ENCODE measurements at places on chromosomes 2 and 18.
A peak's percentile ranks its signal among the peaks of the same experiment; 100 is the strongest.

DNA sequence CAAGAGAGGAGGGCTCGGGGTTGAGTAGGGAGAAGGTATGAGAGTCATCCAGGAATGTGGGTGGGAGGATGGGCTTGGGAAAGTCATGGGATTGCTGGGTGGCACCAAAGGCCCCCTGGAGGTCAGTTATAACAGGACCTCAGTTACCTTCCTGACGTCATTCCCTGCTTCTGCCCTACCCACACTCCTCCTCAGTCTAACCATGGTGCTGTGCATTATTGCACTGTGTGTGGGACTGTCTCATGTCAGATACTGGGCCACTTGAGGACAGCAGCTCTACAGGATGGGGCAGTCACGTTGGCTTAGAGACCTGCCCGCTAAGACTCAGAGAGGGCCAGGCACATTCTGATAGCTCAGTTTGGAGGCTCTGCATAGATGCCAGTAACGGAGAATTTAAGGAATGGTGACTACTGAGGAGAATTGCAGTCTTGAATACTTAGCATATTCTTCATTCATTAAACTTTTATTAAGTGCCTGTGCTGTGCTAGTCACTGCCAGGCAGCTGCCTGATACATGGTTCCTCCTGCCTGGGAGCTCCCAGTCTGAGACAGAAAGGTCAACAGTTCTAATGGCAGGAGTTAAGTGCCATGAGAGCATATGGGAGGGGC is 90.5 kb downstream of the LAMA3 start:
- DNase-seq: no peak

DNA sequence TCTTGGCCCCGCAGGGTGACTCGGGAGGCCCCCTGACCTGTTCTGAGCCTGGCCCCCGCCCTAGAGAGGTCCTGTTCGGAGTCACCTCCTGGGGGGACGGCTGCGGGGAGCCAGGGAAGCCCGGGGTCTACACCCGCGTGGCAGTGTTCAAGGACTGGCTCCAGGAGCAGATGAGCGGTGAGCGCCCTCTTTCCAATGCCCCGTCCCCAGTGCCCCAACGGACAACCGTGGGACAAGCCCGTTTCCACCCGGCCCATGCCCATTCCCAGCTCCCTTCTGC is 2.6 kb upstream of the CHRND start:
- DNase-seq: no peak

DNA sequence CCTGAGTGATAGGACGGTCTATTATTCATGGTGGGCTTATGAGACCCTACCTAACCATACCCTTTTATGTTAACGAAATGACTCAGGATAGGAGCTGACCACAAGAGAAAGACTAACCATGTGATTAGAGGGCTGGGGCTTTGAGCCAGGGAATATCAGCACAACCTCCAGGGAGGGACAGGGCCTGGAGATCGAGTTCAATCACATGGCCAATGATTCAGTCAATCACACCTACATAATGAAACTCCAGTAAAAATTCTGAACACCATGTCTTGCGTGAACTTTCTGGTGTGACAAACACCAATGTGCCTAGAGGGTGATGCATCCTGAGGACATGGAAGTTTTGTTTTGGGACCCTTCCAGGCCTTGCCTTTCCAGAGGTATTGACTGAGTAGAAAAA is 2.2 kb upstream of the TEX51 start:
- DNase-seq: no peak

DNA sequence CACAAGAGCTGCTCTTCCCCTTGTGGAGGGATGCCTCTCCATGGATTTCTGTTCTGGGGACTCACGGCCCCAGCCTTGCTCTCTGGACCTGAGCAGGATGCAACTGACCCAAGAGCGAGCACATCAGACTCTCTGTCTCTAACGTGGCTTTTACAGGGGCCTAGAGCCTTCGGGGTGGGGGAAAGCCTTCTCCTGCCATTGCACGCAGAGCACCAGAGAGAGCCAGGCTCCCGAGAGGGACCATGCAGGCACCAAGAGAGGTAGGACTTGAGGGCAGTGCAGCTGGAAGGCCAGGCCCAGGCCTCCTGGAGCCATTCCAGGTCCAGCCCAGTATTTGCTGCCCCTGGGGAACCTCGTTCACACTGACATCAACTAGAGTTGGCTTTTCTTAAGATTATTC is 475.6 kb upstream of the MYT1L start:
- no peak for DNase-seq

- DNase-seq: peak; percentile 71
Measured at GRCh38 chr2:55048508-55049042, 1.7 kb downstream of the RTN4 start.

DNA sequence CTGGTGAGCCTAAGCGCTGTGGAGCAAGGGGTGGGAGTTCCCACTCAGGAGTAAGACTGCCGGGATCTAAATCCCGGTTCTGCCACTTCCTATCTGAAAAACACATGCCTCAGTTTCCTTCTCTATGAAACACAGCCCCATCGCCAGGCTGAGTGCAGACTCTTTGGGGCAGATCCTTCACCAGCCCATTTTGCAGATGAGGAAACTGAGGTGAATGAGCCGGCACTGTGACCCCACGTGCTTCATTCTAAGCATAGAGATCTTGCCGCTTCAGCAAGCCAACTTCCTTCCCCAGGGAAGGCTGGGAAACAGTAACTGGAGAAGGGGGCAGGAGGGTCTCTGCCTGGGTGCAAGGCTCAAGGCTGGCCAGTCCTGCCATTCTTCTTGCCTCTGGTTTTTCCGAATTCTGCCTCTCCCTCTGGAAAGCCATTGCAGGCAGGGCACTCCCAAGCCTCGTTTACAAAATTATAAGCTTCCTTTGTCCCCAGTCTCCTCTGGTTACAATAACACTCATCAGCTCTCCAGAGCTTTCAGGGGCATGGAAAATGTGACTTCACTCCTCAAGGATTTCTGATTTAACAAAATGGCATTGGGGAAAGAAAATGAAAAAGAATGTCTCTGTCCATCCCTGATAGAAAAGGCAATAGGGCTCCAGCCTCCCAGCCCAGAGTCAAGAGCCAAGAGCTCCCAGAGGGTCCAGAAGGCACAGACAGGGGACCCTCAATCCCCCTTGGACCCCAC is 249.2 kb downstream of the TNS1 start:
- DNase-seq: no peak

DNA sequence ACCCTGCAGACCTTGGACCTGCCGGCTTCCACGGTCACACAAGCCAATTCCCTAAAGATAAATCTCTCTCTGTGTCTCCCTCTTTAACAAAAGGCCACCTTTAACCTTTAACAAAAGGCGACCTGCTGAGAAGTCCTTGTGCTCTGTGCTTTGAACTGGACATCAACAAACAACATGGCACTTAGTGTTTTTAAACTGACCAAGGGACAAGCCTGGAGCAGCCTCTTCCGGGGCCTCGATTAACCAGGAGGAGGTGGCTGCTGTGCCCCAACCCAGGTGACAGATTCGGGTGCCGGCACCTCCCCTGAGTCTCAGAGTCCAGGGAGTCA is 135.3 kb downstream of the RTP5 start:
- no peak for DNase-seq

DNA sequence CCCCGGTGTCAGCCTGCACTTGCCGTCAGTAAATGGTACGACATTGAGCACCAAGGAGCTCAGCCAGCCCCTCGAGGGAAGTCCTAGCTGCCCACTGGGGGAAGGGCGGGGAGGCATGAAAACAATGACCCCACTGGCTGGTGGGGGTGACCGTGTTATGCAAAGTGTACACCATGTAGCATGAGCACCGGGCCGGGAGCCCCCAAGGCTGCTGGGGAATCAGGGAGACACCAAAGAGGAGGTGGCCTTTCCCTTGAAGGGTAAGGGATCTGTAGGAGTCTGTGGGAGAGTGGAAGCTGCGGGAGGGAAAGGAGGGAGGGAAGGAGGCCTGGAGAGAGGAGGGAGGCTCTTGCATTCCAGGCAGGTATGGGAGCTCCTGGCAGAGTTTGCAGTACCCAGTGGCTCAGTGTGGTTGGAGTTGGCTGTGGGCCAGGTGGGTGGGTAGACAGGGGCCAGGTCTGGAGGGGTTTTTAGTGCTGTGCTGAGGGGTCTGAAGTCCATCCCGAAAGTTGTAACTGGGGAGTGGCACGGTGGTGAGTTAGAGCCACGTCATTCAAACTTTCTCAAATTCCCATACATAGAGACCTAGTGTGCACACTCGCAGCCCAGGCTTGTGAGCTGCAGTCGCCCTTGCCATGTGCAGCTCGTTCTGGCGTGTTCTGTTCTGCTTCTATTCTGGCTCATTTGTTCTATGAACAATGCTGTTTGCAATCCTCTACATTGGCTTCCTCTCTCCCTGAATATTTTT is 22.4 kb downstream of the RRM2 start:
- no peak for DNase-seq

GRCh38 chr2:234816491-234816890 is 135.3 kb upstream of the SH3BP4 start:
- DNase-seq: no peak

DNA sequence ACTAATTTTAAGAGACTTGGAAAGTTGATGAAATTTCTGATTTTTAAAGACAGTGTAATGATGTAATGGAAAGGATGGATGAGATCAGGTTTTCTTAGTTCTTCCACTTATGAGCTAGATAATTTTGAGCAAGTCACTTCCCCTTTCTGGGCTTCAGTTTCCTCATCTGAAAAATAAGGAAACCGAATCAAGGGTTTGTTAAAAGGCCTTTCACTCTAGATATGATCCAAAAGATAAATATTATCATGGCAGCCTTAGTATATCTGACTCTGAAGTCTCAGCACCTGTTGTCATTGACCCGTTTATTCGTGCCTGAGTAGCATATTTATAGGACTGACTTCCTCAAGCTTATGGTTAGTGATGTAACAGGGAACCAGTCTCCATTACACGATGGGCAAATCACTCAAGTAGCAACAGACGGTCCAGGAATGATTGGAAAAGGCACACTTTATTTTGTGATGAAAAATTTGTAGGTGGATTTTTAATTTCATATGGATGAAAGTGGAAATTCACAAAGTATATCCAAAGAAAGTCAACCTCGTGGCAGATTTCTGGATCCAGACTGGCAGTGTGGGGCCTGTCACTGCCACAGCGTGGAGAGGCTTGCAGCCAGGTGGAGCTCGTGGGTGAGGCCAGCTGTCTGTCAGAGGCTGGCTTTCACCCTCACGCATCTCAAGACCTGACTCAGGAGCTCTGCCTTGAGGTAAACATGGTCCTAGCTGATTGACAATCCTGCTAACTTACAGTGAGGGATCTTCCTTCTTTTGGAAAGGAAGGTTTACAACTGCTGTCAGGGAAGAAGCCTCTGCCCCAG is 137.9 kb upstream of the CXCR4 start:
- DNase-seq: no peak

- DNase-seq: no peak
Measured at GRCh38 chr2:16386431-16386830, 279.2 kb downstream of the CYRIA start.

DNA sequence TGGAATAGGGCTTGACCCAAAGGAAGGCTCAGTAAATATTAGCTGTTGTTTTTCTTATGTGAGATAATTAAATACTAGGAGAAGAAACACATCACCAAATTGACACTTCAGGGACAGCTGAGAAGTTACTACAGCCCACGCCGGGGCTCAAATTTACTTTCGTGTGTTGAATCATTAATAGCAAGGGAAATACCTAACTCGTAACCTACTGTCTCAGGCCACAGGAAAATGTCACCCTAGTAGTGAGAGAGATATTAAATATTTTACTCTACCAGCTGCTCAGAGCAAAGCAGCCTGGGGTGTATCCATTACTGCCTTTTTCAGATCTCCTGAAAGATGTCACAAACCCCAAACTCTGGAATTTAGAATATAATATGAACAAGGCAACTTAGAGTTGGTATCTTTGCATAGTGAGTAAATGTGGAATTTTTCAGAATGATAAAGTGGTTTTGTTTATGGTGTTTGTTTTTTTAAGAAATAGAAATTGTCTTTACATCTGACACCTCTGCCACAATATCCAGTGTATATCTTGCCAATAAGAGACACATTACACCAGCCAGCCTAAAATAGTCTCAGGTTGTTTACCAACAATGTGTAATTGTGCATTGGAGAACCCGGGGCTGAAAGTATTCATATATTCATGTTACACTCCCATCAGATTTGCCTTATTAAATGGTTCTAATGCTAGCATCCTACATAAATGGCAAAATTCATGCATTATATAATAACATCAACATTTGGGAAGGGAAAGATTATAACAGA is 48.4 kb downstream of the ATP8B1 start:
- no peak for DNase-seq

DNA sequence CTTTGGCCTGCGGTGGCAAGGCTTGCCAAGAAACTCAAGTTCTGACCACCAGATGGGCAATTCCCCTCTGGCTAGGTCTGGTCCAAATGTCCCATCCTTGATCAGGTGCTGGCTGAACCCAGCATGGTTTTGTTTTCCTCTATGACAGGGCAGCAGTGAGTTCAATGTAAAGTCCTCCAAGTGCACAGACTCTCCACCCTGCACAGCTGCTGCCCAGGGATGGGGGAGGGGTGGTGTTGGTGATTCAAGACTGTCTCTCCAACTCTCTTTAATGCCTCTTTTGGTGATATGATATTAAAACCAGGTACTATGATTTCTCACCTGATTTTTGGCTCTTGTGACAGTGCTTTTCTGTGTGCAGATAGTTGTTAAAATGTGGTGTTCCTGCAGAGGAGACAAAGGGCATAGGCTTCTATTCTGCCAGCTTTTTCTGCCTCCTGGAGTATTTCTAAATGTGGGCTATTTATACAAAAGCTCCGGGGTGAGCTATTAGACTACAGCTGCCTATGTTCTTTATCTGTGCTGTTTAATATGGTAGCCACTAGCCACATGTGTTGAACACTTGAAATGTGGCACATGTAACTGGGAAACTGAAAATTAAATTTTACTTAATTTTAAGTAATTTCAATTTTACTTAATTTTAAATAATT is 64.0 kb upstream of the STK39 start:
- DNase-seq: no peak

- no peak for DNase-seq
Measured at GRCh38 chr2:215793747-215794595, 219.4 kb downstream of the MREG start.

GRCh38 chr2:170361090-170361936 is 183.4 kb downstream of the MYO3B start:
- peak; percentile 72 for DNase-seq

GRCh38 chr2:128721096-128721495 is 402.4 kb upstream of the HS6ST1 start:
- no peak for DNase-seq

- no peak for DNase-seq
Measured at GRCh38 chr18:26971409-26971808, 105.9 kb upstream of the AQP4 start.

- peak; percentile 40 for DNase-seq
Measured at GRCh38 chr2:190159453-190159852, 96.9 kb upstream of the MSTN start.

GRCh38 chr2:29817801-29818680 is 103.3 kb downstream of the ALK start:
- peak; percentile 62 for DNase-seq

GRCh38 chr2:240722796-240723735 is 31.4 kb downstream of the AQP12A start:
- DNase-seq: no peak

DNA sequence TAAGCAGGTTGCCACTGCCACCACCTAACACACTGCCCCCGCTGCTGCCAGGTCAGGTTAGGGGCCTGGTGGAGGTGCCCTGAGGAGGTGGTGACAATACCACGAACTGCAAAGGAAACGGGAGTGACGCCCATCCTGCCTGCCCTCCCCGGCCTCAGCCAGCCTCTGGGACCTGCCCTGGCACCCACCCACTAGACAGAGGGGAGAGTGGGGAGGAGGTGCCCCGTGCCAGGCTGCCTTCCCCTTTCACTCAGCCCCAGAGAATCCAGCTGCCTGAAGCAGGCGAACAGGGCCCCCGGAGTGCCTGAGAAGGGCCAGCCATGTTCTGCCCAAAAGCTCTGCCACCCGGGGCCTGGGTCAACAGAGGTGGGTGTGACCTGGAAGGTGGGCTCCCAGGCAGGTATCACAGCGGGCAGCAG is 44.5 kb upstream of the FOSL2 start:
- no peak for DNase-seq

- DNase-seq: no peak
Measured at GRCh38 chr2:214412679-214413078, 1.8 kb downstream of the VWC2L start.

Data from brain (organoid and tissue), 16 donors.